ENCODE measurements at places on chromosomes 1 and 21.

GRCh38 chr1:52364235-52364839 is 1.7 kb downstream of the CC2D1B start:
- DNase-seq: no peak

DNA sequence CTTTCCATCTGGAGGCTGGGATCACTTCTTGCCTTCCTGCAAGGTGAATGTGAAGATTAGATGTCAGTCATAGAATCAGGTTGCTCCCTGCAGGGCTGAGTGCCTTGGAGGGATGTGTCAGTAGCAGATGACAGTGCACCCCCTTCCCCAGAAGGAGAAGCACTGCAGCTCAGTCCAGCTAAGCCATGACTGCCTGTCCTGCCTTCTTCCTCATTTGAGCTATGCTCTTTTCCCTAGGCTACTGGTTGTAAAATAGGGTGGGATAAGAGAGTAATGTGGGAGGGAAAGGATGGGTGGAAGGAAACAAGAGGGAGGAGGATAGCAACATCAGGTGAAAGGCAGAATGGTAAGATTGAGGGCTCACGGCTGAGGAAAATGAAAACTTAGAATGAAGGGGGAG is 11.1 kb upstream of the FABP3 start:
- no peak for DNase-seq

DNA sequence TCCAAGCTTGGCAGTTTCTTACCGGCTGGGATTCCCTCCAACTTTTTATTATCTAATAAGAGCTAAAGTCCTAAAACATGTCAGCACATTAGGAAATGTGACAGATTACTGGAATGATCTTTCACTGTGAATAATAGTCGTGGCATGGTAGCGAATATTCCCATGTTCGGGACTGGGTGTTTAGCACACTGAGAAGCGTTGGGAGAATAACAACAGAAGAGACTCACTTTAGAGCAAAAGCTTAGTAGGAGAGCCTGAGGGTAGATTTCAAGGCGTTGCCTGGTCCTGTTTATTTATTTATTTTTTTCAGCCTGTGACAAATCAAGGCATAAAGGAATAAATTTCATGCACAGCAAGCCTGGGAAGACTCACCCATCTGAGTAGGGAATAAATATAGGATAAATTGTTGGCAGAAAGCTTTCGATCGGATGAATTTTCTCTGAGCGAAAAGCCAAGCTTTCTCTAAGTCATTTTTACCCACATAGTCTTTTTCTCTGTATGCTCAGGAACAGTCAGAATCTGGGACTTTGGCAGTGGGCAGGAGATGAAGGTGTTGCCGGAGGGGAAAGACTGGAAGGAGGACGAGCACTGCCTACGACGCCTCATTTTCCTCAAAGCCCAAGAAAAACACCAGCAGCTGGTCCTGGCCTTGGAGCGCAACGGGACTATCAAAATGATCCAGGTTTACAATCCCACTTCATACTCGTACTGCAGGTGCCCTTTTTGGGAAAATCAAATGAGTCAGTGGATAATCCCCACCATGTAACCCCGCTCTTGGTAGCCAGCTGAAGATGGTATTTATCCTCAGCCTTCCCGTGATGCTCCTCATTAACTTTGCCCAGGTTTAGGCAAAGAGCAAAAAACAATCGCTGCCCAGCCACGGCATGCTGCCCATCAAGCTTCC is 97.2 kb downstream of the WDR64 start:
- no peak for DNase-seq

DNA sequence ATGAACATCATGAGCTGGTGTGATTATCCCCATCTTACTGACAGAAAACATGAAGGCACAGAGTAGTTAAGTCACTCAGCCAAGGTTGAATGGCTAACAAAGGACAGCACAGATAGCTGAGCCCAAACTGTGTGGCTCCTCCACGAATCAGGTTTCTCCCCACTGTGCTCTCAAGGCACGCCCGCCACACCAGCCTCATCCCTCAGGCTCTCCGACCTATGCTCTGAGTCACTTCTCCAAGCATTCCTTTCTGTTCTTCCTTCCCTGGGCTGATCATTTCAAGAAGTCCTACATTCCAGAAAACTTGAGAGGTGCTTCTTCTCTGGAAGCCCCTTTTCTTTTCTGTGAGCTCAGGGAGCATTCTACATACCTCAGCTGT is 25.3 kb upstream of the SDC3 start:
- DNase-seq: no peak

DNA sequence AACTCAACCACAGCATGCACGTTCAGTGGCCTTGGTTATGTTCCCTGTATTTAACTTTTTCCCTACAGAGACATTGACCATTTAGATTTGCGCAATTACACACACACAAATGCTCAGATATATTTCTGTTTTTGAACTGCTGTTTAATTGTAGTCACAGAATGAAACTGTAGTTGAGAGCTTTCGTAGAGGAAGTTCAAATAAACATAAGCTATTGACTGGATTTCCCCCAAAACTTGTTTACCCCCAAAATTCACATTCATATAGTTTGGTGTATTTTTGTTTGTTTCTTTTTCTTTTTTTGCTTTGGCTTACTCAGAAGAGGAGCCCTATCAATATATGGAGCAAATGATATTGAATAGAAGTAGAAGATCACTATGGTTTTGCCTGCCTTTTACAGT is 921.0 kb downstream of the ADGRL2 start:
- no peak for DNase-seq

GRCh38 chr1:5447503-5447960 is 544.7 kb downstream of the NPHP4 start:
- DNase-seq: no peak

DNA sequence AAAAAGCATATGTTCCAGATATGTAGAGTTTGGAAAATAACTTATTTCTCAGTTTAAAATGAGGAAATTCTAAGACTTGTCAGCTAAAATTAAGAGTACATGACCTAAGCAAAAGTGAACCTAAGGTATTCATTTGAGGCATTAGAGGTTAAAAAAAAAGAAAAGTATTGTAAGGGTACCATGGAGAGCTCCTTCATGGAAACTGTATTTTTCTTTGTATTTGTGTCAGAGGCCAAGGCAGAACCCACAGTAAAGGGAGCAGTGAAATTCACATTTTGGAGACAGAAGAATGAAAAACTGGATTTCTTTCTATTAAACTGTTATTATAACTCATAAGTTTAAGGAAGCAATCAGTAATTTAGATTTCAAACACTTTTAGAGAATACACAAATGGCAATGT is 1494.8 kb downstream of the KCNT2 start:
- DNase-seq: no peak

DNA sequence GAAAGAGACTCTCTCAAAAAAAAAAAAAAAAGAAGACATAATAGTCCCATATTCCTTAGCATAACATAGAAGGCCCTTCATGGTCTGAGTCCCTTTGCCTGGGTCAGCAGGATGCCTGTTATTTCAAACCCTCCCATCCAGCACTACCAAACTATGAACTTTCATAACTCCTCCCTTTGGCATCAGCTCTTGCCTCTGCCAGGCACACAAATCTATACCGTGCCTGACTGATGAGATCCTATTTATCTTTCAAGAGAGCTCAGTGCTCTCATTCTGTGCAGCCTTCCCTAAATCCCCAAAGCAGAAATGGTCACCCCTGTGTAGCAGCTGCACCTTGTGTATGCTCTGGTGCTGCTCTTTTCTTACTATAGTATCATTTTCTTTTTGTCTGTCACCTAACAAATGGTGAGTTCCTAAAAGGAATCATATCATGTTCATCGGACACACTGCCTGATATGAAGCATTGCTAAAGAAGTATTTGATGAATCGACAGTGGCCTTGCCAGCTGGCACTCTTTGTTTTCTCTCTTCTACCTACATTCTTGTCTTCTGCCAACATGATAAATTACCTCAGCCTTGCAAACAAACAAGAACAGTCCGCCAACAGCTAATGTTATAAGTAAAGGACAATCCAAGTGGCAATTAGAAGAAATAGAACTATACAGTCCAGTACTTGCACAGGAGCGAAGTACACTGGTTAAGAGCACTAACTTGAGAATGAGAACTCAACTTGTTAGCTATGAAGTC is 29.9 kb downstream of the FMO4 start:
- no peak for DNase-seq

DNA sequence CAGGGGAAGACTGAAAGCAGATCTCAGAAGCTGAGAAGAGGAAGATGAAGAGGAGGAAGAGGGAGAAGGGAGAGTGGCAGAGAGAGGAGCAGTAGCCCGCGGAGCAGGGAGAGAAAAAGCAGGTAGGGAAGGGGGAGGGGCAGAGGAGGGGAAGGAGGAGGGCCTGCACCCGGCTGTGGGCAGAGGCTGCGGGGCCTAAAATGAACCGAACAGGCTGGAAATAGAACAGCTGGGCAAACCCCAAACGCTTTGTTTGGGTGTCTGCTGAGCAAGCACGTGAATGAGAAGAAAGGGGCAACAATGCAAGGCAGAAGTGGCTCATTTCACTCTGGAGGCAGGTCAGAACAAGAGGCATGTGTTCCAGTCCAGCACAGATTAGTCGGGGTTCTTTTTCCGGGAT is 33.5 kb downstream of the KCNC4 start:
- DNase-seq: no peak

DNA sequence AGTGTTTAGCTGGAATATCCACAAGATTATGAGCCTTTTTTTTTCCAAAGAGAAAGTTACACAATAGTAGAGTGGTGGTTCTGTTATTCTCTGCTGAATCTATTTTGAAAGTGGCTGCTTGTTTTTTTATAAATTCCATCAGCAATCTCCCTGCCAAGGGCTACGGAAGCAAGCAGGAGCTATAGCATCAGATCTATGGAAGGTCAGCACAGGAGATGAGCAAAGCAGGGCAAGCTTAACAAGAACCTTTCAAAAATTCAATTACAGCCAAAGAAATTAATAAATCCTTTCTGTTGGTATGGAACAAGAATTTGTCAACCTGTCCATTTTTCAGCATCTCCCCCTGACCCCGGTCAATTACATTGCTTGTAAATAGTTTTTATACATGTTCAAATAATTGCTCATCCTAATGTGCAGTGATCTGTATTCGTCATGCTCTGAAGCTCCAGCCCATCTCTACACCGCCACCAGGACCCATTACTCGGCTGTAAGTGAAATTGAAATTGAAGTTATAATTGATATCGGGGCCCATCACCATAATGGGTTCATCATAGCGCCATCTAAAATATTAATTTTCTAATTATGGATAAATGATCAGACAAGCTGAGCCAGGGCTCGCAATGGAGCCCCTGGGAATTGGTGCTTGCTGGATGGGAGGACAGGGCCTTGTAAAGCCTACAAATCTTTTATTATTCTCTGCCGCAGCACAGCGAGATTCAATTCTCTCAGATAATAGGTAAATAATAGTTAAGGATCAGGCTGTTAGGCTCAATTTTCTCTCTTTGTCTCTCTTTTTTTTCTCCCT is 215.1 kb downstream of the ATG4C start:
- no peak for DNase-seq

DNA sequence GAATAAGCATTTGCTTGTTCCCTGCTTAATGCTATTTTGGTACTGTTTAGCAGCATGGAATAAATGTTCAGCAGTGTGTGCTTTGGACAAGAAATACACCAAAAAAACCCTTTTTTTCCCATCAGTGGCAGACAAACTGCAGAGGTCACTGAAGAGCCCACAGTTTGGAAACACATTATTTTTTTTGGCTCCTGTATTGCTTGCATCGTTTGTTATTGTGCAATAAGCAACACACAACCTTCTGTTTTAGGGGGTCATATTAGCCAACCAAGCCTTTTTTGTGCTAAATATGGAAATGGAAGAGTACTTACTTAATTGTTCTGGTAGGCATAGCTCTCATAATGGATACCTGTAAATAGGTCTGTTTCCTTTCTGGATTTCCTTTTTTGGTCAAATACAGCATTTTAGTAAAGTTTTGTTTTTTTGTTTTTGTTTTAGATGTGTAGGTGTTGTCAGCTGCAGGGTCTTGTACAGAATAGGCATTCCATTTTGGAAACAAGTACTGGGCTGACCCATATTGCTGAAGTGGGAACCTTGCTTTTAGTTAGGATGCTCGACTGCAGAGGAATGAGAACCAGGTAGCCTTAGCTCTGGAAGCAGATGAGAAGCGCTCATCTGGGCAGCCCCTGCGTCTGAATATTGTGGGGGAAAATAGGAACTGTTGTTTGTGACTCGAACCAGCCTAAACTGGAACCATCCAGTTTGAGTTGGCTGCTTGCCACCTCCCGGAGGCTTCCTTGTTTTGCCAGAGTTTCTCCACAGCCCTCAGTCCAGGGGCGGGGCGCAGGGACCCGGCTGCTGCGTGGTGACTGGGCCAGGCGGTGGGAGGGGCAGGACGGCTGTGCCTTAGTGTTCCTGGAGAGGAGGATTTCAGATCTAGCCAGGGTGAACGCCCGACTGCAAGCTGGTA is 38.4 kb downstream of the SPEN start:
- peak; percentile 86 for DNase-seq

GRCh38 chr21:26422706-26423105 is 150.4 kb downstream of the CYYR1 start:
- no peak for DNase-seq

GRCh38 chr21:43858806-43859648 is 6.0 kb upstream of the AGPAT3 start:
- no peak for DNase-seq

- DNase-seq: no peak
These were observed 59.7 kb downstream of the MYOM3 start for GRCh38 chr1:24052220-24052619.

DNA sequence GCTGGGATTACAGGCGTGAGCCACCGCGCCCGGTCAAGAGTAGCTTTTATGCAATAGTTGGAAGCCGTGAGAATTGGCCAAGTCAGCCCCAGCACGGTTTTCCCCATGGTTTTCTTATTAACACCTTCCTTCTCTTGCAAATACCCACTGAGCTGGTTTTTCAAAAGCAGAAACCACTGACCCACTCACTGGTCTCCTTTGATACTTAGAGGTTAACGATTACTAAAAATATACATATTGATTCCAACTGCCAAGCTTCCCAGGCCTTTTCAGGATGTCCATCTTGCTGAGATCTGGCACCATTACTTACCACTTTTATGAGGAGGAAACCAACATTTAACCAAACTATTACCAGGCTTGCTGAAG is 25.9 kb upstream of the TARDBP start:
- no peak for DNase-seq

- DNase-seq: no peak
These were observed 30.7 kb downstream of the VASH2 start for GRCh38 chr1:212981025-212981495.

DNA sequence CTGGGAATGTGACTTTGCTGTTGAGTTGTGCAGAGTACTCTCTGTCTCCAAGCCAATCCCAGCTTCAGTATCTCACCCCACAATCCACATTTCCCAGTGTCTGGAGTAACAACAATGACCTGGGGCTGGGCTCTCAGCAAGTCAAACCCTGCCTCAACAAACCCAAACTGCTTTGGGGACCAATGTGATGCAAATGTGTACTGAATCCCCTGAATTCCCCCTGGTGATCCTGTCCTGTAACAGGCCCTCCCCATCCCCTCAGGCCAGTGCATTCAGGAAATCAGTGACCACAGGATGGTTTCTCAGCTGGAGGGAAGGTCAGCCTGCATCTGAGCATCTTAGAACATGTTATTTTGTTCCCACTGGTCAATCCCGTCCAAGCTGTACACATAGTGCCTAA is 36.7 kb upstream of the HAO2 start:
- no peak for DNase-seq

DNA sequence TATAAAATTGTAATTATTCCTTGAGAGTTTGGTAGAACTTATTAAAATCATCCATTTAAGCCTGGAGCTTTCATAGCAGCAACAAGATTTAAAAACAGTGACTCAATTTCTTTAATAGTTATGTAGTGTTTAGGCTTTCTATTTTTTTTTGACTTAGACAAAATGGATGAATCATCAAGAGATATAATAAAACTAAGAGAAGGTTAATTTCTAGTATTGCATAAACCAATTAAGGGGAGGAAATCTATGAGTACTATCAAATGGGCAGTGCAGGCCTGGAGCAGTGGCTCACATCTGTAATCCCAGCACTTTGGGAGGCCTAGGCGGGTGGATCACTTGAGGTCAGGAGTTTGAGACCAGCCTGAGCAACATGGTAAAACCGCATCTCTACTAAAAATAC is 416.3 kb upstream of the USP24 start:
- DNase-seq: no peak
